ENCODE measurements at places on chromosomes 16 and 17.

DNA sequence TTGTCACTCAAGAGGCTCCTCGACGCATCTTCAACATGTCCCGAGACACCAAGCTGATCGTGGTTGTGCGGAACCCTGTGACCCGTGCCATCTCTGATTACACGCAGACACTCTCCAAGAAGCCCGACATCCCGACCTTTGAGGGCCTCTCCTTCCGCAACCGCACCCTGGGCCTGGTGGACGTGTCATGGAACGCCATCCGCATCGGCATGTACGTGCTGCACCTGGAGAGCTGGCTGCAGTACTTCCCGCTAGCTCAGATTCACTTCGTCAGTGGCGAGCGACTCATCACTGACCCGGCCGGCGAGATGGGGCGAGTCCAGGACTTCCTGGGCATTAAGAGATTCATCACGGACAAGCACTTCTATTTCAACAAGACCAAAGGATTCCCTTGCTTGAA lies 101.0 kb downstream of the HS3ST2 start:
- no peak for DNase-seq

GRCh38 chr16:88681709-88682451 lies 4.4 kb downstream of the SNAI3 start:
- peak; percentile 81 for DNase-seq

GRCh38 chr17:44216173-44216572 lies 3.3 kb downstream of the UBTF start:
- DNase-seq: no peak

DNA sequence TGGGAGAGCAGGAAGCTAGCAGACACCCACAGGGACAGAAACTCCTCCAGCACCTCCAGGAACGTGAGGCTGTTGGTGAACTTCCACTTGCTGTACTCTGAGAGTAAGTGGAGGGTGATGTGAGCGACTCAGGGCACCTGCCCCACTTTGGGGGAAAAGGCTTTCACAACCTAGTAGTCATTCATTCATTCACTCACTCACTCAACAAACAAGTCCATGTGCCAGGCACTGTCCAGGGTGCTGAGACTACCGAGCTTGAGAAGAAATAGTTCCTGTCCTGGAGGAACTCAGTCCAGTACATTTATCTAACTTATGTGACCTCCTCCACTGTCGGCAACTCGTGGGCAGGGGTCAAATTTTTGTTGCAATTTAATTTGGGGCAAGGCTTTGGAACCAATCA lies 26.6 kb downstream of the LGALS9 start:
- no peak for DNase-seq

GRCh38 chr17:55350825-55351205 lies 70.8 kb downstream of the MMD start:
- DNase-seq: no peak

DNA sequence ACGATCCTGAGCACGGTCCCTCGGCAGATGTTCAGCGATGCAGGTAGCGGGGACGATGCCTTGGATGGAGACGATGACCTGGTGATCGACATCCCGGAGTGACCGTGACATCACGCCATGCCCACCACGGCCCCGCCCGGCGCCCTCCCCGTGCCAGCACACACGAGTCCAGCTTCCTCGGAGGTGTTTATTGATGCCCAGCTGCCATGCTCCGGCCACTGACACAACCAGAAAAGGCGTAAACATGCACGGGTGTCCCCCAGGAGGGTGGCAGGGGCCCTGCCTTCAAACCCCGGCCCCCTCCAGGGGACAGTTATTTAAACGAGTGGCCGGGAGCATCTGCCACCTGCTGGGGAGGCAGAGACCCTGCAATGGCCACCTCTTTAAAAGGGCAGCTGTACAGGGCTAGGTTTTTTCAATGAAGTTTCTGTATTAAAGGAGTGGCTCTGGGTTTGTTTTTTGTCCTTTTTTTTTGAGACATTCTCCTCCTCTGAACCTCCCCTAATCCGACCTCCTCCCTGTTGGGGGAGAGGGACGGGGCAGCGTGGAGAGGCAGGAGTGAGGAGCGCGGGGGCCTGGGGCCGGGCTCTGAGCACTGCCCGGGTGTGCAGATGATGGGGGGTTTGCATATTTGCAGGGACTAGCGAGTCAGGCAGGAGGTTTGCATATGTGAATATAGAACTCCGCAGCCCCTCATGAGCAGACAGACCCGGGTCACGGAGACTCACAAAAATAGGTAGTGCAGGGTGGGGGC lies 5.3 kb downstream of the DOC2A start:
- DNase-seq: no peak

DNA sequence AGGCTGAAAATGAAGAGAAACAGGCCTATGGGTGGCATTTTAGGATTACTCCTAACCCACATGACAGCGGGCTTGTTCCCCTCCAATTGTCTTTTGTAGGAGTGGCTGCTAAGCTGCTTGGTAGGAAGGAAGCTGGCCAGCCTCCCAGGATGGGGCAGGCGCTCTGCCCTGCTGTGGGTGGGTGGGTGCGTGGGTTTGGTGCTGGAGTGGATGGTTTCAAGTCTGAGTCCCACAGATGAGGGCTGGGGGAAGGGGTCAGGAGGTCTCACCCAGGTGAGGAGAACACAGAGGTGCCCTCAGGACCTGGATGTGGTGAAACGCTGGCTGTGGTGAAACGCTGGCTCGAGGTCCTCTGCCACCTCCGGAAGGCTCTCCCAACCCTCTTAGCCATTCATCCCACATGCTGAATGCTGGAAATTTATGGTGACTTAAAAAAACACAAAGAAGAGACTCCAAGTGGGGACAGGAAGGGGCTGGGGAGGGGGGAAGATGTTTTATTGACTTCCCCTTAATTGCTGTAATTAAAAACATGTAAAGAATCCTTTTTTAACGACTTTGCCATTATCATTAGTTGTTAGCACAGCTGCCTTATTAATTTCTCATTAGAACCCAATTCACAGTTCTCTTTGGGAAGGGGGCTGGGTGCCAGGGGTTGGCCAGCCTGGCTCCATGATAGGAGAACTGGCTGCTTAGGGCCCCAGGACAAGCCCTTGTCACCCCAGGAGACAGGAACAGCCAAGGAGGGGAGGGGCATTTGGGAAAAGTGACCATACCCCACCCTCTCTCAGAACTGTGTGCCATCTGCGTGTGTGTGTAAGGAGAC lies 153.5 kb upstream of the CDC42EP4 start:
- no peak for DNase-seq

GRCh38 chr17:27994586-27994985 lies 47.9 kb upstream of the NLK start:
- peak; percentile 94 for DNase-seq

- DNase-seq: peak; percentile 56
Observed at GRCh38 chr17:48002266-48002915, 31.5 kb downstream of the CDK5RAP3 start.

DNA sequence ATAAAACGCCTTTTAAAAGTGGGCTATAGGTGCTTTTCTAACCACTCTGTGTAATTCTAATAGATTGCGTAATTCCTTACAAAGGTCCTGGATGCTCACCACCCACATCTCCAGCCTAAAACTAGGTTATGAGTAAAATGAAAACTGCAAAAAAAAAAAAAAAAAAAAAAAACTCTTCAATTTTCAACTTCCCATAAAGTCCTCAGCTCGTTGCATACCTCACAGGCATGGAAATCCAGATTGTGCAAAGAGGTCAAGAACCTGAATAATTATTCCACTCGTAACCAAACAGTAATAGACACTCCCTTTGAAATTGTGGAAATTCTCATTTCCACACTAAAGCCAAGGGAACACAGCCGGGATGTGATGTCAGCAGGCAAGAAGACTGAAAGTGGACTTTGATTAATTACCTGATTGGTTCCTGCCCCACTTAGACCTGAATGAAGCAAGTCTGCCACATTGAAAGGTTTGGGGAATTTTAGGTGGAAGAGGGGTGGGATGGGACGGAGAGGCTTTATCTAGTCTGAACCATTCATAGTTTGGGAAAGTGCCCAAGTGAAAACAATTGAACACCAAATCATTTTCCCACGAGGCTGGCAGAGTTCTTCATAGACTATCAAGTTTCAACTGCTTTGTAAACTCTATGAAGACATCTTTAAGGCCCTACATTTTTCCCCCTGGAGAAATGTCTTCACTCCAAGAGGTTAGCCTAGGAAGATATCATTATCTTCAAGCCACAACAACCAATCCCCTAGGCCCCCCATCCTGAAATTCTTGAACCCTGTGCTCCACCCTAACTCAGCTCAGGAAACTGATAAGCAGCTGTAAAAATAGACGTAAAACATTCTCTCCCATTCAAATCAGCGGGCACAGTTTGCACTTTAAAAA lies 49.1 kb upstream of the TANC2 start:
- no peak for DNase-seq

DNA sequence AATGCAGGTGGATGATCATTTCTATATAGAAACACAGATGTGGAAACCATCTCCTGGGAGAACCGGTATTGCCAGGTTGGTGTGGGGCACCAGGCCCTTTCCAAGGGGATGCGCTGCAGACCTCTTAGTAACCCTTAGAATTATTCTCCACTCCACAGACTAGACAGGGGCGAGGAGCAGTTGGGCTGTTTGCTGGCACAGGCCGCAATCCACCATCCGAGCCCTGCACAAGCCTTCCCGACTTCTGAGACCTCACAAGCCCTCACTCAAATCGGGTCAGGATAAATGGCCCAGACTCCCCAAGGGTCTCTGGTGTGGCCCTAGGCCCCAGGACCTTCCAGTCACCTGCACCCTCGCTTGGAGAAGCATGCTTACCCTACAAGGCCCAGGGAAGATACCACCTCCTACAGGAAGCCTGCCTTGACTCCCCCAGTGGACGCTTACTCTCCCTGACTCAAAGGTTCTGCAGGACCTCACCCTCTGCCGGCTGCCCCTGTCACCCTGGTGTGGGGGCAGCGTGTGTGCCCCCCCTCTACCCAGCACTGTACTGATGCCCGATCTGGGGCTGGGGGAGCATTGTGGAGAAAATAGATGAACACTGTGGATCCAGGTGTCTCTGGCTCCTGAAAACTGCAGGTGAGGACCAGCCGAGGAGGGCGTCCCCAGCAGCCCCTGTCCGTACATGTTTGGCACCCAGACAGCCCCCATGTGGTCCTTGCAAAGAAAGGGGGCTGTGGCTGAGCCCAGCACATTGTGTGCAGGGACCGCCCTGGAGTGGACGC lies 49.8 kb upstream of the ACSF3 start:
- DNase-seq: no peak
